Activated CD4-positive, alpha-beta T cell treated with anti-CD3 and anti-CD28 coated beads, Interleukin-2, amount 10 ng/mL, durations not matched to agents 7 days and 5 days (primary cell): ENCODE measurements at places on chromosomes 1 and 21. TPM values are rescaled to one million over a fixed set of nuclear protein-coding genes. Genes with fewer than 3 reads are reported as not detected.

GRCh38 chr1:231796141-231796540 lies 169.6 kb downstream of the DISC1 start:
- H3K27me3 ChIP-seq: no peaks in the 10 kb centered on the region
- H3K27ac ChIP-seq: no peak overlapping the region
- peaks cover 11% of the 10 kb centered on the region for H3K36me3 ChIP-seq
- no peak overlapping the region for H3K4me3 ChIP-seq
- no peaks in the 10 kb centered on the region for H3K4me1 ChIP-seq

DNA sequence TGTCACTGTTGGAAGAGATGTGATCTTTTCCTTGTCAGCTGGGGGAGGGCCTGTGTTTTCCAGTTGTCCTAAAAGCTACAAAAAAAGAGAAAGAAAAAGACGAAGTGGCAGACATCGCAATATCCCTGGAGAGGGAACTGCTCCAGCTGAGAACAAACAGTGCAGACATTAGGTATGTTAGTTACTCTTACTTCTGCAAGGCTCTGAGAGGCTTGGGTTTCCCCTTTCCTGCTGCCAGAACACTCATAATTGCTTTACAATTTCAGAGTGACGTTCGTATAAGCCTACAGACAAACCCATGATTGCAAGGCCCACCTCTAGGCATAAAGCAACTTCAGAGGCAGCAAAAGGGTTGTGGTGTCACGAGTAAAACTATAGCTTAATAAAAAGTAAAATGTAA lies 31.1 kb downstream of the CD160 start:
- DNase-seq: no peak
- no peak overlapping the region for H3K27ac ChIP-seq
- H3K4me1 ChIP-seq: peaks cover 2% of the 10 kb centered on the region
- H3K4me3 ChIP-seq: no peak overlapping the region
- H3K36me3 ChIP-seq: peaks cover 46% of the 10 kb centered on the region
- no peaks in the 10 kb centered on the region for H3K27me3 ChIP-seq

- peaks cover 73% of the 10 kb centered on the region for H3K4me1 ChIP-seq
- peak overlapping the region; percentile 1 for H3K4me3 ChIP-seq
- H3K36me3 ChIP-seq: peaks cover 55% of the 10 kb centered on the region
- DNase-seq: no peak
Measured at GRCh38 chr1:6030132-6030531, 15.6 kb upstream of the KCNAB2 start.

DNA sequence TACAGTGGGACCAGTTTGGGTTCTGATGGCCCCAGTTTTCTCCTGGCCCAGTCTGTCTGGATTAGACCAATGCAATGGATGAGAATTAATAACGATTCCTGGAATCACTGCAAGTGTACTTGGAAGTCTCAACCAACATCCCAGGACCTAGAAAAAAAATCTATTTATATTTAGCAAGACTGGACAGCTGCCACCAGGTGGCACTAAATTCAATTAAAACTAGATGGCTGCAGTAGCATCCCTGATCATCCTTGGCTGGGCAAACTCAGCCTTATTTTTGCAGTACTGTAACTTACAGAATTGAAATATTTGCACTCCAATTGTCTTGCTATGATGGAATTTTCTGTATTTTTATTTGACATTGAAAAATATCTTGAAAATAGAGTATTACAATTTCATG lies 165.7 kb downstream of the NCAM2 start:
- no peaks in the 10 kb centered on the region for H3K4me1 ChIP-seq
- H3K36me3 ChIP-seq: no peaks in the 10 kb centered on the region
- peak; percentile 55 for DNase-seq
- H3K4me3 ChIP-seq: no peak overlapping the region
- peaks cover 3% of the 10 kb centered on the region for H3K27me3 ChIP-seq

DNA sequence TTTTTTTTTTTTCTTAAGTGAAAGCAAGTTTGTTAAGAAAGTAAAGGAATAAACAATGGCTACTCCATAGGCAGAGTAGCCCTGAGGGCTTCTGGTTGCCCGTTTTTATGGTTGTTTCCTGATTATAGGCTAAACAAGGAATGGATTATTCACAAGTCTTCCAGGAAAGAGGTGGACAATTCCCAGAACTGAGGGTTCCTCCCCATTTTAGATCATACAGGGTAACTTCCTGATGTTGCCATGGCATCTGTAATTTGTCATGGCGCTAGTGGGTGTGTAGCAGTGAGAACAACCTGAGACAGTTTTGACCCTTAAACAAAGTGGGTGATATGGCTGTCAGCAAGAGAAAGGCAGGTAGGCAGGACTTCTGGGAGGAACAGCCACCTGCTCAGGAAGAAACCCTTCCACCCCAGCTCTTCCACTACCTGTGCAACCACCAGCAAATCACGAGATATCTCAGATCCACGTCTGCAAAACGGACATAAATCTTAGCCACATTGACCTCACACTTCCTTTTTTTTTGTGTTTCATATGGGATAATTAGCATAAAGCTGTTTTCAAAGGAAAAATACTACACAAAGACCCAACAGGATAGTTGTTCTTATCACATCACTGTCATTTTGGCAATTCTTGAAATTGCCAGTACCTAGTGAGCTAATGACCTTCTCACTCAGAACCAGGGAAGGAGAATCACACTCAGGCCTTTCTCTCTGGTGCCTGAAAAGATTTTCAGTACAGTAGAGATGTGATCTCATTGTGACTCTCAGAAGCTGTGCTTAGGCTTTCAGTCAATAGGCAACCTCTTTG lies 34.8 kb upstream of the DUSP10 start:
- peak overlapping the region; percentile 12 for H3K4me3 ChIP-seq

GRCh38 chr1:231424950-231425805 lies 3.1 kb upstream of the EGLN1 start:
- no peak overlapping the region for H3K27ac ChIP-seq
- peaks cover 10% of the 10 kb centered on the region for H3K4me1 ChIP-seq
- H3K36me3 ChIP-seq: peaks cover 5% of the 10 kb centered on the region
- H3K27me3 ChIP-seq: peaks cover 9% of the 10 kb centered on the region
- no peak for DNase-seq

DNA sequence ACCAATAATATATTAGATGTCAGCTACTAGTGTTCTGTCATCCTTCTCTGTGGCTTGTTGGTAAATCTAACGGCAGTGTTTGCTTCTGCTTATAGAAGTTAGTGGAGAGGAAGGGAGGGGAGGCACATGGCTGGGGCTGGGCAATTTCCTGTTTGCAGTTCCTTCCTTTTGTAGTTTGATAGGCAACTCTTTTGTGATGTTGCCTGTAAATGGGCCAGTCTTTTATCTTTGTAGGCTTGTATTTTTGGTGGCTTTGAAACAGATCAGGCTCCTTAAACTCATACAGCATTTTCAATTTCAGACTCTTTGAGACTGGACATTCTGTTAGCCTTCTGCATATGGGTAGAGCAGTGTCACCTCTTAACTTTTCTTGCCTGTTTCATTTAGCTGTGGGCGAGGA lies 48.1 kb downstream of the CDC14A start:
- peaks cover 66% of the 10 kb centered on the region for H3K36me3 ChIP-seq
- peak overlapping the region; percentile 67 for H3K4me3 ChIP-seq
- peaks cover 84% of the 10 kb centered on the region for H3K4me1 ChIP-seq
- H3K27ac ChIP-seq: peak overlapping the region; percentile 98

DNA sequence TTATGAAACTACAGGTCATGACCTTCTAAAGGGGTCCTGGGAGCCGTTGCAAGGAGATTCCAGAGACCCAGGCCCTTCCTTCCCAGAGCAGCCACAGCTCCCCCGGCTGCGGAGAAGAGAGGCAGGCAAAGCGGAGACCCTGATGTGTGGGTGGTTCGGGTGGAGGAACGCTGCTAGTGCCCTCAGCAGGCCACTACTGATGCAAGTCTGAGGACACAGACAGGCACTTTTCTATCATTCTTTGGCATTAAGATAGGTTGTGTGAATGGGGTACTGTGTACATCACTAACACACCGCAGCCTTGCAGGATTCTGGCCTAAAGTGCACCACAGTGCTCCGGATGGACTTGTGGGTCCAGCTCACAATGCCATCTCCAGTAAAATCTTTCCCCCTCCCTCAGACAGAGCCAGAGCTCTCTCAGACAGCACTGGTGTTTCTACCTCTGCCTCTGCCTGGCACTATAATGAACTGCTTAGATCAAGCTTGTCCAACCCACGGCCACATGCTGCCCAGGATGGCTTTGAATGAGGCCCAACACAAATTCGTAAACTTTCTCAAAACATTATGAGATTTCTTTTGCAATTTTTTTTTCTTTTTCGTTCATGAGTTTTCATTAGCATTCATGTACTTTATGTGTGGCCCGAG lies 121.4 kb downstream of the TGFBR3 start:
- peaks cover 4% of the 10 kb centered on the region for H3K27me3 ChIP-seq
- no peak overlapping the region for H3K27ac ChIP-seq
- peaks cover 7% of the 10 kb centered on the region for H3K36me3 ChIP-seq
- H3K4me3 ChIP-seq: no peak overlapping the region
- peaks cover 9% of the 10 kb centered on the region for H3K4me1 ChIP-seq

GRCh38 chr1:92876351-92876750 lies 44.5 kb downstream of the RPL5 start:
- H3K36me3 ChIP-seq: peaks cover 35% of the 10 kb centered on the region
- no peak overlapping the region for H3K27ac ChIP-seq
- DNase-seq: no peak
- H3K4me3 ChIP-seq: no peak overlapping the region
- no peaks in the 10 kb centered on the region for H3K27me3 ChIP-seq

- no peak overlapping the region for H3K27ac ChIP-seq
- peaks cover 20% of the 10 kb centered on the region for H3K27me3 ChIP-seq
- H3K36me3 ChIP-seq: no peaks in the 10 kb centered on the region
Measured at GRCh38 chr1:171772312-171772711, 9.1 kb upstream of the METTL13 start.

- peaks cover 83% of the 10 kb centered on the region for H3K4me1 ChIP-seq
- peak overlapping the region; percentile 37 for H3K4me3 ChIP-seq
- peaks cover 61% of the 10 kb centered on the region for H3K36me3 ChIP-seq
Measured at GRCh38 chr1:110348050-110348449, 8.9 kb downstream of the RBM15 start.

DNA sequence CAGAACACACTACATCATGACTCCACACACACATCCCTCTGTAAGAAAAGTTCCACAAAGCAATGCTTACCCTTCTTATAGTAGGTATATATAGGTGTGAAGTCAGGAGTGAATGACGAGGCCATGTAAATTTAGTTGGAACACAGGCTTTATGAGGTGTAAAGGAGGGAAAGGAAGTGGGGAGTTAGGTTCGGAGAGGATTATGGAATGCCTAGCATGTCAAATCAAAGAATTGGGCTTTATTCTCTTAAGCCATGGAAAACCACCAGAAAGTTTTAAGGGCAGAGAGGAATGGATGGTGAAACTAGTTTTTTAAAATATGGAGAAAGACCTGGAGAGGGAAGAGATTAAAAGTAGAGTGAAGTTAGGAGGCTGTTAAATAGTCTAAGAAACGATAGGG lies 26.3 kb downstream of the TFAP2E start:
- H3K4me1 ChIP-seq: no peaks in the 10 kb centered on the region
- DNase-seq: no peak
- no peak overlapping the region for H3K4me3 ChIP-seq
- no peaks in the 10 kb centered on the region for H3K27me3 ChIP-seq
- H3K27ac ChIP-seq: no peak overlapping the region
- peaks cover 22% of the 10 kb centered on the region for H3K36me3 ChIP-seq

DNA sequence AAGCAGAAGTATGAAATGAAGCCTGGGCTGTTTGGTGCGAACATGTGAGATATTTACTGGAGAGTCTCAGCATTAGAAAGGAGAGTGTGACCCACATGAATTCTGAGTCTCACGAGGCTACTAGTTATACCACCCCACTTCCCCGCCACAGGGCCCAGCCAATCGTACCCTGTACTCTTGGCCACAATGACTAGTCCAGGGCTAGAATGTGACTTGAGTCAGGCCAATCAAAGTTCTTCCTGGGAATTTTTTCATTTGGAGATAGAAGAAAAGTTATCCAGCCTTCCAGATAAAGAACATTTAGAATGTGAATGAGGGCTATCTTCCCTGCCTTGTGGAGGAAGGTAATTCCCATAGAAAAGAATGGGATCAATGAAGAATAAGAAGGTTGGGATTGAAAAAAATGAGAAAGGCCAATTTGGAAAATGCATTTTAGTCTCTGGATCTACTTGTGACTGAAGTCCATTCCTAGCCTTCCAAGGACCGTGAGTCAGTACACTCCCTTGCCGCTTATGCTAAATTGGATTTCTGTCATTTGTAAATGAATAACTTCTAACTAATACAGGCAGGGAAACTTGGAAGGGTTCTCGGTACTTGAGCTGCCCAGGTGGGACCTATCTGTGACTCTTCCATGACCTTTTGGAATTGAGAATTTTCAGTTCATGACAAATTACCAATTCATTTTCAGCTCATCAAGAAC lies 12.3 kb upstream of the RIMKLA start:
- no peak overlapping the region for H3K27ac ChIP-seq
- H3K27me3 ChIP-seq: peaks cover 19% of the 10 kb centered on the region
- H3K4me3 ChIP-seq: no peak overlapping the region
- H3K4me1 ChIP-seq: no peaks in the 10 kb centered on the region
- H3K36me3 ChIP-seq: no peaks in the 10 kb centered on the region

DNA sequence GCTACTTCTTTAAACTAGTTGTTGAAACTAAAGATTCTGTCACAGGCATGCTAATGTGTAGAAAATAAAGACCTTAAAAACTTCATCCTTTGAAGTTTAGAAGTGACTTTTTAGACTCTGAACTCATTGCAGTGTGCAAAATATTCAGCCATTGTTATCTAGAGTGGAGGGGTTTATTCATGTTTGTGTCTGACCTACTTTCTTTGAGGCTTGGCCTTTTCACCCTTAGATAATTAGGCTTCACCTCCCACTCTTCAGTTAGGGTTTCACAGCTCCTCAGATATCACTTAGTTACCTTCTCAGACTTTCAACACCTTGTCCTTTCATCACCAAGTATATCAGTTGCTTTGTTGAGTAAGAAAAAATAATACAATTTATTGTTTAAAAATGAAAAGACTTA lies 75.9 kb downstream of the IVNS1ABP start:
- no peak overlapping the region for H3K4me3 ChIP-seq
- DNase-seq: no peak
- no peaks in the 10 kb centered on the region for H3K27me3 ChIP-seq
- H3K36me3 ChIP-seq: no peaks in the 10 kb centered on the region
- peaks cover 16% of the 10 kb centered on the region for H3K4me1 ChIP-seq
- no peak overlapping the region for H3K27ac ChIP-seq

- no peaks in the 10 kb centered on the region for H3K4me1 ChIP-seq
- no peaks in the 10 kb centered on the region for H3K36me3 ChIP-seq
- H3K27ac ChIP-seq: no peak overlapping the region
Measured at GRCh38 chr21:20703112-20703767, 295.0 kb upstream of the NCAM2 start.

DTL gene
- total RNA-seq: 64.9 TPM

S100A7A gene
- not detected for total RNA-seq

GPR25 gene
- not detected for total RNA-seq

NVL gene
- 41.6 TPM for total RNA-seq

DUSP12 gene
- total RNA-seq: 21.6 TPM

ALX3 gene
- not detected for total RNA-seq

RLF gene
- 21.6 TPM for total RNA-seq

ANGEL2 gene
- 51.8 TPM for total RNA-seq
